ENCODE measurements at places on chromosomes 3 and 15.

DNA sequence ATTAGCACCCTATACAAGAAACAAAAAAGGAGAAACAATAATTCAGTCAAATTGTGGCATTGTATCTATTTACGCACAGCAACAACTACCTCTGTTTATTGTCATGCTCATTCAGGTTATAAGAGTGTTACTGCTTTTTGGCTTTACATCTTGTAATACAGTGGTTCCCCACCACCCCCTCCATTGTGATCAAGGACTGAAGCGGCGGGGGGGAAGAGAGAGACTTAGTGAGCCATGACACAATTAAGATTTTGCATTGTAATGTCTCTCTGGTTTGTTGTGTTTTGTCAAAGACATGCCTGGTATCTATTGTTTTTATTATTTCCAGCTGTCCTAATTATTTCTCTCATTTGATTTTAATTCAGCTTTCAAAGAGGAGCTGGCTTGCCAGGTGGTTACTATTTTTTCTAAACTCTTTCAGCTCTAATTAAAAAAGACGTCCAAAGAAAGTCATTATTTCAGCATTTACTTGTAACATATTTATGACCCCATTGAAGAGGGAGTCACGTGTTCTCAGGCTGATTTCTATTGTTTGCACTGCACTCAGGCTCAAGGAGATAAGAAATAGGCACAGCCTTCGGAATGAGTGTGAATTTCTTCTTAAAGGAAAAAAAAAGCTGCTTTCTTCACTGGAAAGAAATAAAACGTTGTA, 234.4 kb upstream of the TBL1XR1 start:
- no peak for DNase-seq

DNA sequence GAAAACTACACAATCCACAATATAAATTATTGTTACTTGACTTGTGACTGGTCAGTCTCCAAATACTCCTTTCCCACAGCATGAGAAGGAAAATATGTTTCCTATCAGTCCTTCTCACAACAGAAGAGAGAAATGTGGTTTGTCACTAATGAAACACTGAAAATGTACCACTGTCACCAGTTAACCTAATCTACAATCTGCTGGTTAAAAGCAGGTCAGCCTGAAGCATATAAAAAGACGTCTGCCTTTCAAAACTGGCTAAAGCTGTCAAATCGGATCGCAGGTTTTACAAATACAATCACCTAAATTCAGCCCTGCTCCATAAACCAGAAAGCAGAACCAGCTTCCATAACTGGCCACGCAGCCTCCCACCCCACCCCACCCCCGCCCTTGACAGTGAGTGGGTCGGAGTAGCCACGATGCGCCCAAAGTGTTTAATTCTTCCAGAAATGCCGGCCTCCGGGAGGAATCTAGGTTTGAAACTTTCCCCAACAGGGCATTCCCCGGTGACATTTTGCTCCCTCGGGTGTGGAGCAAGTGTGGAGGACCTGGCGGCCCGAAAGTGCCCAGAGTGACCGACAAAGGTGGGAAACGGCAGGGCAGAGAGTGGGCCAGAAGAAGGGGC, 682 bp downstream of the ETFA start:
- no peak for DNase-seq

- no peak for DNase-seq
Observed at GRCh38 chr3:58009026-58009748, 965 bp downstream of the FLNB start.

DNA sequence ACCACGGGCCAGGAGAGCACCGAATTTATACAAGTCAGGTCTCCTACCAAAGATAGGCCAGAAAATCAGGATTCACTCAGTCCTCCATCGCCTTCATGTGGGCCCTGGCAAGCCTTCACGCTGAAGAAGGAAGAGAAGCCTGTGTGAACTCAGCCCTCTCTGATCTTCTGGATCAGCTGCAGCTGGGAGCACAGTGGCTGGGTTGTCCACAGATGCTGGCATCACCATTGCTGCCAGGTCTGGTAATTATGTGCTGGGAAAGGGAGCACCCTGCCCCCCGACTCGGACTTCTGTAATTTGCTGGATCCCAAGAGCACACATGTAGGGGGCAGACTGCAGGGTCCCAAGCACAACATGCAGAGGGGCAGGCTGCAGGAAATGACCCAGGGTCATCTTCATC, 12.4 kb upstream of the PDE8A start:
- no peak for DNase-seq

GRCh38 chr3:128487813-128488635, 5.0 kb downstream of the GATA2 start:
- DNase-seq: peak; percentile 41

DNA sequence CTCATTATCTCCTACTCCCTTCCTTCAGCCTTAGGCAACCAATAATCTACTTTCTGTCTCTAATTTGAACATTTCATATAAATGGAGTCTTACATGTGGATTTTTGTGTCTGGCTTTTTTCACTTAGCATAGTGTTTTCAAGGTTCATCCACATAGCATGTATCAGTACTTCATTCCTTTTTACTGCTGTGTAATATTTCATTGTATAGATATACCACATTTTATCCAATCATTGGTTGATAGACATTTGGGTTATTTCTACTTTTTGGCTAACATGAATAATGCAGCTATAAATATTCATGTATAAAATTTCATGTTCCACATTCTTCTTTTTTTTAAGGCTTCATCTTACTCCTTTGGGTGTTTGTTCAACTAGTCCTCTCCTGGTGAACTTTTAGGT, 20.2 kb downstream of the DBR1 start:
- no peak for DNase-seq

DNA sequence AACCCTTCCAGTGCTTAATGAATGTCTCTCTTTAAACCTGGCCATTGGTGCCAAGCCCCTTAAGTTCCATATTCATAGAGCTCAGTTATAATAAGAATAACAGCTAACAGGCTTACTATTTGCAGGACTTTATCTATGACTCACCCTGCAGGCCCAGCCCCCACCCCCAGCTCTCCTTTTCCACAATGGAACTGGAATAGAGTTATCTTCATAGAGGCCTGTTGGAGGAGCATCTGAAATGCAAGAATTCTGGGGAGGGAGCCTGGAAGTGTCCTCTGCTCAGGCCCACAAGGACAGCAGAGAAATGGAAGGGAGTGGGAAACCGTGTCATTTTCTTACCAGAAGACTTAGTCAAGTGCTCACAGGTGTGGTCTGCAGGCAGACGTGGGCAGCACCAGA, 52.8 kb downstream of the SEMA5B start:
- DNase-seq: no peak
